NB4 (cell line): ENCODE measurements at places on chromosomes 16 and 17.

DNA sequence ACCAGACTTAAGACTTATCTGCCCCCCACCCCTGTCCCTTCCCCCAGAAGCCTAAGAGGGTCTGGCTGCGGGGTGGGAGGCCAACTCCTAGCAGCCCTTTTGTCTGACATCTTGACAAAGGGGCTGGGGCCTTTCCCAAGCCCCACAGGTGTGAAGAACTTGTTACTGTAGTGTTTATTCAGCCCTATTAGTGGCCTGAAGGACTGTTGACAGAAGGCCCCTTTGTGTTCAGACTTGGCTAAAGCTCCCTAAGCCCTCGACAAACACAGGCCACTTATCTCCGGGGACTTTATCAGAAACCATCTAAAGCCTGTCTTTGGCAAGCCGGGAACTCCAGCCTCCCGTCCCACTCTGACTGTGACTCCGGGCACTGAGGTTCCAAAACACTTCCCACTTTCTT lies 129.8 kb downstream of the NTN1 start:
- no peak for DNase-seq

DNA sequence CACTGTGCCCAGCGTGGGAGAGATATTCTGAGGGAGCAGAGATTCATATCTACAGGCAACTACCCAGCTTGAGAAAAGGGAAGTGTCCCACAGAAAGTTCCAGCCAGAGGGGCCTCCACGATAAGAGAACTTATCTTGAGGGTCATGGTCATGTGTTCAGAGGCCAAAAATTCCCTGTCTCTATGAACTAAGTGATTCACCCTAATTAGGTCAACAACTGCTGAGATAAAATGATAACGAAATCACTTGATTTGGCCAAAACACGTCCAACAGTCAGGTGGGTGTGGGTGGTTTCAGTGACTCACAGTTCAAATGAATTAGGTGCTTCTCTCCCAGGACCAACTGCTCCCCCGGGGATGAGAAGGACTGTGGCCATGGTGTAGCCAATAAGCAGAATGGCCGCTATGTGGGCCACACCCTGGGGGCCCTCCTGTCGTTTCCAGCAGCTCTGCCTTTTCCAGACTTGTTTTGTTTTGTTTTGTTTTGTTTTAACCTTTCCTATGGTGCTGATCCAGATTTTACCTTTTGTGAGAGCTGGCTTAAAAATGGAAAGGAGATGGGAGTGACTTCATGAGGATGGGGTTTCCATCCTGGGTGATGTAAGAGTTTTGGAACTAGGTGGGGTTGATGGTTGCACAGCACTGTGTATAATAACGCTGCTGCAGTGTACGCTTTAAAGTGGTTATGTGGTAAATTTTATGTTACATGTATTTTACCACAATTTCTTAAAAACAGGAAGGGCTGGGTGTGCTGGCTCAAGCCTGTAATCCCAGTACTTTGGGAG lies 8.7 kb downstream of the DNAI2 start:
- peak; percentile 71 for DNase-seq

DNA sequence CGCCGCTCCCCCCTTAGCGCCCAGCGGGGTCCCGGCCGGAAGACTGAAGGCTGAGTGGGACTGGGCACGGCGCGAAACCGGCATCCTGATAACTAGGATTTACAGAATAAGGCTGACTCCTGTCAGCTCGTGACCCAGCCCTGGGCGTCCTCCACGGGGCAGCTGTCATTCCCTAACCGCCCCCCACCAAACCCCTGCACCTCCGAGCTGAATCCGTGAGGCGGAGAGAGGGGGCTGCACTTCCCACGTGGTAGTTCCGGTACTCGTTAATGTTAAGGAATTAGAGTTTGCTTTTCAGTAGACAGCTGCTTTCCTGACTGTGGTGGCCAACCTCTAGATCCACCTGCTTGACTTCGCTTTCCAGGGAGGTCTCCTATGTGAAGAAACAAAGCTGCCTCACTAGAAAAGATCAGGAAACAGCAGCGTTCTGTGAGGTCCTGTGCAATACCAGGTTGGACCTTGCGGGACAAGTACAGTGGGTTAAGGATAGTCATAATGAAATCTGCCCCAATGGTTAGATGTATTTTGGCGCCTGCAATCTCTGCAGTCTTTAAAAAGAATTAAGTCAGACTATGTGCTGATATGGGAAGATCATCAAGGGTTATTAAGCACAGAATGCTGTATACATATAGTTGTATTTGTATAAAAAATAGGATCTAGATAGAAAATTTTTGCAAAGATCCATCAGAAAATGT lies 1.1 kb upstream of the WBP2 start:
- no peak for DNase-seq

DNA sequence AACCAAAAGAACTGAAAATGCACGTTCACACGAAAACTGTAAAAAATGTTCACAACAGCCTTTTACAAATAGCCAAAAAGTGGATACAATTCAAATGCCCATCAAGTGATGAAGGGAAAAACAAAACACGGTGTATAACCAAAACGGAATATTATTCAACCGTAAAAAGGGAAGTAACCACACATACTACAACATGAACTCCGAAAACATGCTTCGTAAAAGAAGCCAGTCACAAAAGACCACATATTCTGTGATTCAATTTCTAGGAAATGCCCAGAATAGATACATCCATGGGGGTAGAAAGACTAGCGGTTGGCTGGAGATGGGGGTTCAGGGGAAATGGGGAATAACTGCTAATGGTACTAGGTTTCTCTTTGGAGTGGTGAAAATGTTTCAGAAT lies 81.5 kb upstream of the TRAP1 start:
- no peak for DNase-seq

DNA sequence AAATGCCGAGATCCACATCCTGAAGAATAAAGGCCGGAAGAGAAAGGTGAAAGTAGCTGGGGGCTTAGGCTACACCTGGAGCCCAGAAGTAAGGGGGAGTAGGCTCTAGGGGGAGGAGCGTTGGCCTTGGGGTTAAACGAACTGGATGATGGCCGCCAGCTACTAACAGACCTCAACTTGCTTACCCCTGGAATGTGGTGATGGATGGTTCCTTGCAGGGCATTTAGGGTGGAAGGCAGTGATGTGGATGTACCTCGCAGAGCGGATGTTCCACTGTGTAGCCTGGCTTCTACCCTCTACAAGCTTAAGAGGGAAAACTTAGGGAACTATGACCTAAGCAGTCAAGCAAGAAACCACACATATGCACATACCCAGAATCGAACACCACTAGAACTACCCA lies 2.3 kb upstream of the MAZ start:
- no peak for DNase-seq

GRCh38 chr16:79468121-79468552 lies 132.4 kb downstream of the MAF start:
- no peak for DNase-seq

GRCh38 chr16:4641306-4641687 lies 16.7 kb downstream of the MGRN1 start:
- DNase-seq: no peak

GRCh38 chr17:16449121-16449570 lies 33.8 kb downstream of the TRPV2 start:
- DNase-seq: peak; percentile 56

DNA sequence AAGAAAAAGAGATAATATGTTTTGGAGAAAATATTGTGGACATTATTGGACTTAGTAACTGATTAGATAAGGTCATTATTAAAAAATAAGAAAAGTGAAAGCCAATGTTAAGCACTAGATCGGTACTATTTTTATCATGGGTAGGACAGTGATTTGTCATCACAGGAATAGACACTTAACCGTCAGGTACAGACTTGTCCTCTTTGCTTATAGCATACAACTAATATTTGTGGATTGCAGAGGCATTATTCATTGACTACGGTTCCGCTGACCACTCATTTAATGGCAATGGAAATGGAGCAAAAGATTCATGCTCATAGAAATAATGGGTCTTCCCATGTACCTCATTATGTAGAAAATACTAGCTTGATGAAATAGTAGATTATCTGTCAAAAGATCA lies 596.3 kb upstream of the CA10 start:
- no peak for DNase-seq

GRCh38 chr16:28217326-28217725 lies 5.6 kb upstream of the XPO6 start:
- DNase-seq: no peak
